NCI-H460 (cell line): ENCODE measurements at places on chromosomes 7 and 10.

DNA sequence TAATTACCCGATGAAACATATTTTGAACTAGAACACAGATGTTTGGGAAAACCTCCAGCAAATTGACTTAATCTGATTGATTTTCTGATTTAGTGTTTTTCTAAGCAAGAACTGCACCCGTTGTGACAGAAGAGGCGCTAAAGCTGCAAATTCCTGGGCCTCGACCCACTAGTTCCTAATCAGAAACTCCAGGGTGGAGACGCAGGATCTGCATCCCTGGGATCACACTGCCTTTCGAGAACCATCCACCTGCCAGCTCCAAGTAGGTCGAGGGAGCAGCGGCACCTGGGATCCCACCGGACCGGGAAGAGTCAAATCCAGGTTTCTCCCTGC is 136.8 kb upstream of the CDCA7L start:
- DNase-seq = no peak

DNA sequence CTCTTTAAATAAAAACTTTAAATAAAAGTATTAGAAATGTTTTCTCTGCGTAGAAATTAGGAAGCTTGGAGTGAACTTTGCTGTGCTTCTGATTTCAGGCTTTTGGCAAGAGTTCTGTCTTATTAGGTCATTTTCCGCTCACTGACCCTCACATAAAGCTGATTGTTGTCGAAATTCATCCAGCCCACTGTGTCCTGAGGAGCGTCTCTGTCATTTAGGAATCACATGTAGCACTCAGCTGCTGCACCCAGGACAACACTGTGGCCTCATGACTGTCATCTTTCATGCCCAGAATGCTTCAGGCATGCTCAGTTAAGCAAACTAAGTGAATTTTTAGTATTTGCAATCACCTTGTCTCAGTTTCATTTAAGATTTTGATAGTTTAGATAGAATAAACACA is 57.8 kb upstream of the MSRB2 start:
- DNase-seq = no peak

GRCh38 chr7:79820387-79820786 is 314.2 kb upstream of the GNAI1 start:
- DNase-seq = no peak

GRCh38 chr7:99098824-99099498 is 44.9 kb downstream of the SMURF1 start:
- no peak for DNase-seq

DNA sequence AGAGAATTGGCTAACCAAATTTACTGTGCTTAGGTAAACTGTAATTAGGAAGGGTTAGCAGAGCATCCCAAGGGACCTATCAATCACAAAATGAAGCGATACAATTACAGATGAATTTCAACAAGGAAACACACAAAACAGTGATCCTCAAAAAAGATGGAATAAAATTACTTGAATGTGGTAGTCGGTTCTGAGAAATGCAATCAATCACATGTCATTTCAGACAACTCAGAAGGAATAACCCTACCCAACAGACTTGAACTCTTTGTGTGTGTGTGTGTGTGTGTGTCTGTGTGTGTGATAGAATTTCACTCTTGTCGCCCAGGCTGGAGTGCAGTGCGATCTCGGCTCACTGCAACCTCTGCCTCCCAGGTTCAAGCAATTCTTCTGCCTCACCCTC is 43.5 kb downstream of the ST8SIA6 start:
- no peak for DNase-seq

DNA sequence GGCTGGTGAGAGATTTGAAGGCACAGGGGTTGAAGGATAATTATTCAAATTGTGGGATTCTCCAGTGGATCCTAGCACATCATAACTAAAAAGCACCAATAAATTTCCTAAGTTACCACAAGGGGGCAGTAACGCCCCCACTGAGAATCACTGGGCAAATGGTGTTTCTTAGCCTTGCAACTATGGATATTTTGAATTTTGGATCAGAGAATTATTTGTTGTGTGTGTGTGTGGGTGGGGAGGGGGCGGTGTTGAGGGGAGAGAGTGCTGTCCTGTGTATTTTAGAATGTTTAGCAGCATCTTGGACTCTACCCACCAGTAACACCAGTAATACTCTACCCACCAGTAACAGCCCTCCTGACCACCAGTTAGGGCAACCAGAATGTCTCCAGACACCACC is 63.3 kb upstream of the PRKG1 start:
- DNase-seq = peak; percentile 39

GRCh38 chr10:117094856-117095255 is 43.2 kb downstream of the VAX1 start:
- DNase-seq = no peak

DNA sequence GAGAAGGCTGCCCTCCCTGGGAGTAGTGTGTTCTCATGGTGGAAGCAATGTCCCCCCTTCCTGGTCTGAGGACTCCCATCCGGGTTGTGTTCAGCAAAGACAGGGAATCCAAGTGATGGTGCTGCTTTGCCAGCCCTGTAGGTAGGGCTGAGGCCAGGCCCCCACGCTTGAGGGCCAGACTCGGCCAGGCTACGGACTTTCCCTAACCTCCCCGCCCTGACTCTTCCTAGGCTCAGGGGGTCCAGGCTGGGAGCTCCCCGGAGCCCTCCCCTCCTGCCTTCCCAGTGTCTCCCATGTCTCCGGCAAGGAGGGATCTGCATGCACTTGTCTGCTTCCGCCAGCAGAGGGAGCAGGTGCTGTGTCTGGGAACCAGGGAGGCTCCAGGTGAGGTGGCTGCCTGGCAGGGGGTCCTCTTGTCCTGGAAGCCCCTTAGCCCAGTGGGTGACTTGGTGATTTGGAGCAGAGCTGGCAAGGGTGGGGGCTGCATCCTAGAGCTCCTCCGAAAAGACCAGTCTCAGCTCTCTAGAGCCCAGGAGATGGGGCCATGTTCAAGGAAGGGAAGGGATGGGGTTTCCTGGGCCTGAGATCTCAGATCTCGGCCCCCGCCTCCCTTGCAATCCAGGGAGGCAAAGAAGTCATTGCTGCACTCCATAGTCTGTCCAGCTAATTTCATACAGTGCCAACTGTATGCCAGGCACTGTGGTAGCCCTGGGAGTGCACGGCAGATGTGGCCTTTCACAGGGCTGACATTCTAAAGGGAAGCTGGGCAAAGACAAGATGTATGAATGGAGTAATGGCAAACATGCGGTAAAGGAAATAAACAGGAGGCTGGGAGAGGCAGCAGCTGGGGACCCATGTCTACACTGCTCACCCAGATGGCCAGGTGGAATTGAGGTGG is 20.3 kb upstream of the SFRP5 start:
- peak; percentile 66 for DNase-seq

GRCh38 chr10:61279400-61279799 is 173.8 kb downstream of the TMEM26 start:
- no peak for DNase-seq

GRCh38 chr10:73218431-73219191 is 28.4 kb downstream of the DNAJC9 start:
- DNase-seq = peak; percentile 24

DNA sequence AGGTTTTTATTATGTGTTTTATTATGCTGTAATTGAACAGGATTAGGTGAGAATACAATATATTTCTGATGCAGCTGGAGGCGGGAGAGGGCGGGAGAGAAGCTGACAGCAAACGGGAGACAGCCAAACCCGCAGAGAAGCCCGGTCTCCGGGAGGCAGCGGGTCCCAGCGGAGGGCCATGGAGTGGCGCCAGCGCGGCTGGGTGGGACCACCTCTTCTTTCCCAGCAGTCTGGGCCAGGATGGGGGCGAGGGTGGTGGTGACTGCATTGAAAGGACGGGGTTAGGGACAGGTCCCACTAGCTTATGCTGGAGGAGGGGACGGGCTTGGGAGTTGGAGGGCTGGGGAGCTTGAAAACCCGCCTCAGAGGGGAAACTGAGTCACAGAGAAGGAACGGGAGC is 14.5 kb upstream of the KAZALD1 start:
- DNase-seq = no peak

- peak; percentile 83 for DNase-seq
Measured at GRCh38 chr10:62048919-62049623, 147.6 kb downstream of the ARID5B start.

DNA sequence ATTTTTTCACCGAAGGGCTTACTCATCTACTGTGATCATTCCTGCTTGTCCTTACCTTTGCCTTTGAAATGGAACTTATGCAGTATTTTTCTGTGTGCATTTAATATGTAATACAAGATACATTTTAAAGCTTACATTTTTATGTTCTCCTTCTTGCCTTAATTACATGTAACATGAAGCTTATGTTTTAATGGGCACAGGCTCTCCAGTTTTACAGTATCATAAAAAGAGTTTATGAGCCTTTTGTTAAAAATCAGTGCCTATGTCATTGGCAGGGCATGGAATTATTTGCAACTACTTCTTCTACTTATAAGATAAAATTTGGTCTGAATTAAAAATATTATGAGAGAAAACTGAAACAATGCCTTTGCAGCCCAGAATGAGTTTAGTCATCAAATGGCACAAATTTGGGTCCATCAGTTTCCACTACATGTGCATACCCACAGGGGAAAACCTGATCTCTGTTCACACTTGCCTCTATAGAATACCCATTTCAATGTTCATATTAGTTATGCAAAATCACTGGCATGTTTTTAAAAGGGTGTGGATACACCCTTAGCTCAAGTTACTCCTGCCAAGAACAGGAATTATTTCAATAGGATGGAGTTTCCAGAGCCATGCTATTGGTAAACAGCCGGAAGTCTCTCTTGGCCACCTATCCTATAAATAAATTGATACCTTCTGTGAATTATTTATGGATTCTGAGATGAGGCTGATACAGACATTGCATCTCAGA is 27.9 kb upstream of the WNT16 start:
- DNase-seq = no peak

- DNase-seq = no peak
Measured at GRCh38 chr7:140595468-140596092, 45.0 kb downstream of the DENND2A start.

GRCh38 chr7:73451780-73452398 is 18.3 kb downstream of the FZD9 start:
- peak; percentile 60 for DNase-seq

DNA sequence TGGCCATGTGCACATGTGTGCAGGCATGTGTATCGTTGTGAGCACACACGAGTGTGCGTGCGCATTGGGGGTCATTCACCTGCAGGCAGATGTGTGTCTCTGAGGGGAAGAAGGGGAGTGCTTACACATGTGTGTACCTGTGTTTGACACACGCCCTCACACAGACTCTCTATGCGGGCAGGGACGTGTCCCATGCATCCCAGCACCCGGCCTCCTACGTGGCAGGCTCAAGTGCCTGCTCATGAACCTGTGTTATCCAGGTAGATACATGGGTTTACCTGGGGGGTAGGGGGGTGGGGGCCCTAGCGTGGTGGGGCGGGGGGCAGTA is 18.6 kb downstream of the KCP start:
- no peak for DNase-seq

DNA sequence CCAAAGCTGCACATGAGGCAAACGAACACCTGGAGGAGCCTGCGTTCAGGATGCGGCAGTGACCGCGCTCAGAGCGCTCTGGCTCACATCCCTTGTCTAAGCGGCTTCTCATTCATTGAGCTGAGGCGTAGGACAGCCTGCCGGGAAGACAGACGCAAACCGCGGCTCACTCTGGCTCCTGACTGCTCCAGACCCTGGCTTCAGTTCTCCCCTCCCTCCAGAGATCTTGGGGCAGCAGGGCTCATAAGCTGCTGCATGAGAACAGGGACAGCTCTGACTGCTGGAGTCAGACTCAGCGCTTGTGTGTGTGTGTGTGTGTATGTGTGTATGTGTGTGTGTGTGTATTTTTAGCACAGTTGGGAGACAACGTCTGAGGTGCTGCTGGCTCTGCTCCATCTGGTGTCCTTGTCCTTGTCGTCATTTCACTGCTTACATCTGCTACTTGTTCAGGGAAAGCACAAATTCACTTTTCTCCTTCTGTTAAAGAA is 15.8 kb upstream of the LYZL2 start:
- no peak for DNase-seq

DNA sequence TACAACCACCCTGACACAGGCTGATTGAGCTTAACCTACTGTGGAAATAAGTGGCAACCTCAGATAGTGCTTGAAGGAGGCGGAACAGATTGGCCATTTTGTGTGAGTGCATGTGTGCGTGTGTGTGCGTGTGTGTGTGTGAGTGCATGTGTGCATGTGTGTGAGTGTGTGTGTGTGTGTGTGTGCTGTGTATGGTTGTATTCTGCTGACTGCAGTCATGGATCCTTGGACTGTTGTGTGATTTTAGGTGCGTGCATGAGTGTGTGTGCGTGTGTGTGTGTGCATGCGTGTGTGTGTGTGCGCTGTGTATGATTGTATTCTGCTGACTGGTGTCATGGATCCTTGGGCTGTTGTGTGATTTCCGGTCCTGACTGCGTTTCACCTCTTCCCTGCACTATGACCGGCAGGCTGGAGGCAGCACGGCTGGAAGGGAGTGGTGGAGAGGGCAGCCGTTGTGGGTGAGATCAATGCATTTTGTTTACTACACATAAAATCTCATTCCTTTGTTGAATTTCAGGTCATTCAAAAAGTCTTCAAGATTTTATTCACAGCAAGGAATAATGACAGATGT is 6.3 kb downstream of the IQCE start:
- no peak for DNase-seq

GRCh38 chr10:3136763-3137611 is 35.6 kb downstream of the PITRM1 start:
- DNase-seq = no peak

- peak; percentile 5 for DNase-seq
Measured at GRCh38 chr10:28291881-28292297, 11.0 kb downstream of the MPP7 start.

DNA sequence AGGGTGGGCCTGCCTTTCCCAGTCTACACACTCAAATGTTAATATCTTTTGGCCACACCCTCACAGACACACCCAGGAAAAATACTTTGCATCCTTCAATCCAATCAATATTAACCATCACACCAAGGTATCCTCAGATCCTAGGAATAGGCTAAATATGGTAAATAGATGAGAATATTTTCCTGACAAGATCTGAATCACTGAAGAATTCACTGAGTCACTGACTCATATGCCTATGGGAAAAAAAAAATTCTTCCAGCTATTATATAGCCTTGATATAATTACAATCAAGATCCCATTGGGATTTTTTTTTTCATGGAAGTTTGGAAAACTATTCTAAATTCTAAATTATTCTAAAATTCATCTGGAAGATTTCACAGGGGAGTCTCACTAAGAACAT is 65.8 kb downstream of the INHBA start:
- DNase-seq = no peak

- DNase-seq = no peak
Measured at GRCh38 chr7:43747328-43748105, 11.0 kb upstream of the BLVRA start.

GRCh38 chr10:103727546-103727963 is 127.8 kb downstream of the SH3PXD2A start:
- no peak for DNase-seq

- DNase-seq = no peak
Measured at GRCh38 chr10:117817116-117817515, 229.6 kb downstream of the RAB11FIP2 start.

- no peak for DNase-seq
Measured at GRCh38 chr7:27095050-27095896, 527 bp downstream of the HOXA1 start.

DNA sequence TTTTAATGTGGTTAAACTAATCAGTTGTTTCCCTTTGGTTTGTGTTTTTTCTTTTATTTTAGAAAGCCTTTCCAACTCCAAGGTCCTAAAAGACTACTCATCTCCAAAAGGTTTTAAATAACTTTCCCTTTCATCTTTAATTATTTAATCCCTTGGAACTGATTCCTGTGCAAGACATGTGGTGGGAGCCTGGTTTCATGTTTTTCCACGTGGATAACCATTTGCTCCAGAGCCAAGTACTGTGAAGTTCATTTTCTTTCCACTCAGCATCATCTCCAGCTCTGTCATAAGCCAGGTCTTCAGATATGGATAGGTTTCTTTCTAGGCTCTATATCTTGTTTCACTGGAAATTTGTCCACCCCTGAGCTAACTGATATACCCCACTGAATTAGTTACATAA is 16.7 kb downstream of the PPP1R3C start:
- DNase-seq = no peak
